Stimulated activated CD4-positive, alpha-beta T cell treated with anti-CD3 and anti-CD28 coated beads, Interleukin-4, amount 100 ng/mL, for 24 hours (primary cell): ENCODE measurements at places on chromosomes 1 and 21.

- peak; percentile 47 for DNase-seq
These were observed 31.3 kb downstream of the SMAP2 start for GRCh38 chr1:40404670-40405462.

- DNase-seq = no peak
These were observed 14.3 kb upstream of the SEC16B start for GRCh38 chr1:177984136-177984525.

DNA sequence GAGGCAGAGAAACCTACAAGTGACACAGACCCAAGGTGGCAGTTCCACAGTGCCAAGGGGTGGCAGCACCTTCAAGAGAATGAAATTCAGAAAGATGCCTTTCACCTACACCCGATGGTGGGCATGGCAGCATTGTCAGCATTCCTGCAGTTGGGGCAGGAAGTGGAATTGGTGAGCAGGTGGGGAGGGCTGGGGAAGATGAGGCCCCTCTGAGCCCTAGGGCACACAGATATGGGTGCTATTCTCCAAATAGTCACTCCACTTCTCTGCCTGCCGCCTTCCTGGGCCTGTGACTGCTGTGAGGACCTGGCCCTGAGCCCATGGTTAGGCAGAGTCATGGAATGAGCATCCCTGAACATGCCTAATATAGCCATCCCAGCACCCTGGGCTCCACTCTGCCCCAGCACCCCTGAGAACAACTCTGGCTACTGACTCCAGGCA, 8.3 kb downstream of the SHISA4 start:
- no peak for DNase-seq

DNA sequence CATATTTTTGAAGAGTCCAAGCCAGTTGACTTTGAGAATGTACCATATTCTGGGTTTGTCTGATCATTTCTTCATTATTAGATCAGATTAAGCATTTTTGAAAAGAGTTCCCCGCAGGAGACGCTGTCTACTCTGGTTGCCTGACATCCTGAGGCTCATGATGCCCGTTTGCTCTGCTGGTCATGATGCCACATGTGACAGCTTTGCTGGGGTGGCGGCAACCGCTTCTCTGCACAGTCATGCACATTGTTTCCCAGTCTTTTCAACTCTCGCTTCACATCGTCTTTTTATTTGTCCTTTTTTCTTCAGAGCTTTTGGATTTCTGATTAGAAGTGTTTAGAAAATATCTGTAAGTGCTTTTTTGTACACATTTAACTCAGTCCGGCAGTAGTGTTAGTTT, 90.7 kb downstream of the ST6GALNAC5 start:
- no peak for DNase-seq

- peak; percentile 57 for DNase-seq
These were observed 180.0 kb downstream of the ETS2 start for GRCh38 chr21:38985568-38986378.

DNA sequence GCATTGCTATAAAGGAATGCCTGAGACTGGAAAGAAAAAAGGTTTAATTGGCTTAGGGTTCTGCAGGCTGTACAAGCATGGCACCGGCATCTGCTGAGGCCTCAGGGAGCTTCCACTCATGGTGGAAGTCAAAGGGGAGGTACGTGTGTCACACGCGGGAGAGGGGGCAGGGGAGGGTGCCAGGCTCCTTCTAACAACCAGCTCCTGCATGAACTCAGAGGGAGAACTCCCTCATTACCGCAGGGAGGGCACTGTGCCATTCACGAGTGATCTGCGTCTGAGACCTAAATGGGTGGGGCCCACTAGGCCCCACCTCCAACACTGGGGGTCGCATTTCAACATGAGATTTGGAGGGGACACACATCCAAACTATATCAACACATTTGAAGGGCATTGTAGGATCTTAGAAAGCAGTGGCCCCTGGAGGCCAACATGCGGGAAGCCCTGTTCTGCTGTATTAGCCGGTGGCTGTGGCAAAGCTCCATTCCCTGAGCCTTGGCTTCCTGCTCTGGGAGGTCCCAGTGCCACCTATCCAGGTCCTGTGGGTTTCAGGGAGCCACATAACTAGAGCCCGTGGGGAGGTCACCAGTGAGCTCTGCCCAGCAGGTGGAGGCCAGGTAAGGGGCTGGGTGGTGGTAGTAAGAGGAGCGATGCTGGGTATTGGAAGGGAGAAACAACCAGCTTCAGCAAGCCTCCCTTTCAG, 10.0 kb downstream of the WNT3A start:
- DNase-seq = no peak

GRCh38 chr1:101451888-101452287, 215.1 kb downstream of the S1PR1 start:
- peak; percentile 26 for DNase-seq

GRCh38 chr1:17372955-17373354, 959 bp downstream of the PADI6 start:
- DNase-seq = no peak

- DNase-seq = peak; percentile 45
These were observed 54.2 kb downstream of the VANGL2 start for GRCh38 chr1:160454371-160455152.

GRCh38 chr1:47578026-47578720, 140.3 kb downstream of the FOXD2 start:
- no peak for DNase-seq

DNA sequence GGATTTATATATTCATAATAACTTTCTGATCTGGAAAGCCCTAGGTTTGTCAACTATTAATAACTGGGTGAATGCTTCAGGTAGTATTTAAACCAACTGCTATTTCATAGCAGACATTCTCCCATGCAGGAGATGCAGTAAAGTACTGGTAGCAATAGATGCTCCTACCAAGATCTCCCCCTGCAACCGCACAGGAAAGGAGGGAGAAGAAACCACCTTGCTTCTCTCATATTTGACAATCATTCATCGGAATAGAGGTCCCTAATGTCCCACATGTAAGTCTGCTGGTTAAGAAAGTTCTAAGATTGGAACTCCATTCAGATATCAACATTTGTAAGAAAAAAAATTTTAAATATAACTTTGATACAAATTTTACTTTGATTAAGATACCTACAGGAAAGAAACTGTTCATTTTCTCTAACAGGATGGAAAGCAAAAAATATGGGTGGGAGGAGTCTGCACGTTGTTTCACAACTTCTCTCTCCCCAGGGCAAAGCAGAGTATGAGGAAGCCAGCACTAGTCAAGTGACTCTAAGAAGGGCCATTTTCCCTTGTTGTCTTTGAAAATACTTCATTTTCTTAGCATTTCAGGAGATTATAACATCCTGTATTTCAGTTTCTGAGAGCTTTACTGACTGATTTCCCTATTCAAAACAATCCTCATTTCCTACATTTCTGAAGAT, at the start of gene PYHIN1:
TSS of gene PYHIN1 (plus strand) at position 498 of the 683 bp plus-strand sequence. CDS start 5,359 bp downstream, outside the sequence.
- DNase-seq = peak; percentile 32

DNA sequence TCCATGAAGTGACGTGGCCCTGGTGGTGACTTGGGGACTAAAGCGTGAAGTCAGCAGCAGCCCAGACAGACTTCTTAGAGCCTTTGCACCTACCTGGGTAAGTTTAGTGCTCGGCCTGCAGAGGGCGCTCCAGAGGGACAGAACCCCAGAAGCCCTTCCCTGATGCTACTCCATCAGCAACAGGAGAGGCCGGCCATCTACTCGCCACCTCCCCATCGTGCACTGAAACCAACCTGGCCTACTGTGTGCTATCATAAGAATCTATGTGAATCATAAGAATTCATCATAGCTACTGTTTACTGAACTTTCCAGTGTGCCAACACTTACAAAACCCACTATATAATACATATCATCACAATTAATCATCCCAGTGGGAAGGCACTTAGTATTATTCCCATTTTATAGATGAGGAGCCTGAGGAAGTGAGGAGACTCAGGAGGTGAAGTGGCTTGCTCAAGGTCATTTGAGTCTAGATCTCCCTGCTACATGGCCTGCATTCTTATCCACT, 7.9 kb upstream of the EDN2 start:
- DNase-seq = peak; percentile 51

DNA sequence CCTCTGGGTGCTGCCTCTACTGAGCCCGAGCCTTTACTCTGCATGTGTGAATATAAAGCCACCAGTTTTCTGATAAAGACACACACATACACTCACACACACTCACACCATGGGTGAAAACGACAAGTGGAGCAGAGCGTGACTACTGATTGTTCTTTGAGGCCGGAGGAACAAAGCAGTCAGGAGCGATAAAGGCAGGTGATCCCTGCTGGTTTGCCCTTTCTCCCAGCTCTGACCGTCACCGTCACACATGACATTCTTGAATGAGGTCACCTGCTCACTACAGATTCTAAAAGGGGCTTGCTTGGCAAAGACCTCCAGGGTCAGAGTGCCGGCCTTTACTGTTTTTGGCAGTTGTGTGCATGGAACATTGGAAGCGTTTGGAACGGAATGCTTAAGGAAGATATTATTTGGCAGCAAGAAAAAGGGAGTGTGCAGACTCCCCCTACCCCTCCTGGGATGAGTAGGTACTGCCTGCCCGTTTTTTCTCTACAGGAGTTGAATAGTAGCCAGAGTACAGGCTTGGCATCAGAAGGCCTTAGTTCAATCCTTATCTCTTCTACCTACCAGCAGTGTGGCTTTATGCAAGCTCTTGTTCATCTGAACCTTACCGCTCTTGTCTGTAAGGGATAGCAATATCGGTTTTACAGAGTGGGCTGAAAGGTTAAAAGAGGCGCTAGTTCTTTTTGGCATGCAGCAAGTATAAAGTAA, 79.7 kb downstream of the PBX1 start:
- DNase-seq = no peak

DNA sequence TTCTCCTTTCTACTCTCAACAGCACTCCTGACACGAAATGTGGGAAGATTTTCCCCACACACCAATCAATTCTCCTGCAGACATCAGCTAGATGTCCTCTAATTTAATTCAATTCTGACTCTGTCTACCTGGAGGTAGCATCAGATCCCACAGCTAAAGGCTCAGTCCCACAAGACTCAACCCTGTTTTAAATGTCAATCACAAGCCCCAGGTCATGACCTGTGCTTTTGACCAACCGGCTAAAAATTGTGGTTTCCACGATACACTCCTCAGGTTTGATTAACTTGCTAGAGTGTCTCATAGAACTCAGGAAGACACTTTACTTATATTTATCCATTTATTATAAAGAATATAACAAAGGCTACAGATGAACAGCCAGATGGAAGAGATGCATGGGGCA, 27.4 kb downstream of the IL23R start:
- no peak for DNase-seq

DNA sequence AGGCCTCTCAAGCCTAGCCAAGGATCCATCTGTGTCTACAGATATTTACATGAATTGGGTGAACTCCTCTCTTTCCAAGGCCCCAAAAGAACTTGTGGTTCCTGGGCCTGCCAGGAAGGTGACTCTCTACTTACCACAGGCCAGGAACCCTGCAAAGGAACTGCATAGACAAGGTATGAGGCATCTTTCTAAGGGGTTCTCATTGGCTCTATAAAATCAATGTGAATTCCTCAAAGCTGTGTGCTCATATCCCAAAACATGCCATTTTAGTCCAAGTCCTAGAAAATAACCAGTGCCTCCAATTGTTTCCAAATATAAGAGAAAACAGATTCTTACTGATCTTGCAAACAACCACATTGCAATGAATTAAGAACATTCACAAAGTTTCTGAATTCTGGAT, 39.9 kb upstream of the RGL1 start:
- DNase-seq = no peak

- no peak for DNase-seq
These were observed 1237.8 kb upstream of the ADGRL4 start for GRCh38 chr1:80244372-80244771.

- DNase-seq = no peak
These were observed 7.9 kb upstream of the EXOSC10 start for GRCh38 chr1:11107599-11107998.

- DNase-seq = no peak
These were observed 12.3 kb downstream of the ZP4 start for GRCh38 chr1:237878406-237878805.

DNA sequence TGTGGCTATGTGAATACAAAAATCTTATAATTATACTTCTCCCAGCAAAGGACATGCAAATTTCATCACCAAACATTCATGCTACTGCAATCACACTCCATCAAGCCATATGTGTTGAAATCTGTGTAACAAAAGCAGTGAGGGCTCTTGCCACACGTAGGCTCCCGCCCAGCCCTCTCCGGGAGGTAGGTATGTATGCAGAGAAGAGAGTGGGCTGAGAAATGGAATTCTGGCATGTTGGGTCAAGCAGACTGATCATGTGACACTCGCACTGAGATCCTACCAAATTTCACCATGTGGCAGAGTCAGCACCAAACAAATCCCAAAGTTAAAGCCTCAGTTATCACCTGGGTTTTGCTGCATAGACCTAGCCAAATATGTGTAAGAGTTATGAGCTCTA, 49.7 kb downstream of the APP start:
- DNase-seq = no peak

GRCh38 chr1:61050541-61051442, 31.6 kb upstream of the NFIA start:
- DNase-seq = no peak

DNA sequence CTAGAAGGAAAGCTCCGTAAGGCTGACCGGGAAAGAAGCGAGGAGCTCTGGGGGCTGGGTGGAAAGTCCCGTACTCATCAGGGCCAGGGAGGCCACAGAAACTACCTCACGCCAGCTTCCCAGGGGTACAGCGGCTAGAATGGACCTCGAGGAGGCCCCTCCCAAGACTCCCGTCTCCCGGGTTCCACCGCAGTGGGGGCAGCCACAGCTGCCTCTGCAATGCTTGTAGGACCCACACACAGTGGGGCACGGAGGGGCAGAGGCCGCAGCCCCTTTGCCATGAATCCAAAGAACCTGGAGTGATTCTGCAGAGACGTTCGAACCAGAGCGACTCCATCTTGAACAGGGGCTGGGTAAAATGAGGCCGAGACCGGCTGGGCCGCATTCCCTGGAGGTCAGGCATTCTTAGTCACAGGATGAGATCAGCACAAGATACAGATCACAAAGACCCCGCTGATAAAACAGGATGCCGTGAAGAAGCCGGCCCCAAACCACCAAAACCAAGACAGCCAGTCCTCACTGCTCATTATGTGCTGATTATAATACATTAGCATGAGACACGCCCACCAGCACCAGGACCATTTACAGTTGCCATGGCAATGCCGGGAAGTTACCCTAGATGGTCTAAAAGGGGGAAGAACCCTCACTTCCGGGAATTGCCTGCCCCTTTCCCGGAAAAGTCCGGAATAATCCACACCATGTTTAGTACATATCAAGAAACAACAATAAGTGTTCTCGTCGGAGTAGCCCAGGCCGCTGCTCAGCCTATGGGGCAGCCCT, 1.6 kb upstream of the ANKRD65 start:
- DNase-seq = no peak

- DNase-seq = no peak
These were observed 2.2 kb downstream of the MIGA1 start for GRCh38 chr1:77781683-77782082.

DNA sequence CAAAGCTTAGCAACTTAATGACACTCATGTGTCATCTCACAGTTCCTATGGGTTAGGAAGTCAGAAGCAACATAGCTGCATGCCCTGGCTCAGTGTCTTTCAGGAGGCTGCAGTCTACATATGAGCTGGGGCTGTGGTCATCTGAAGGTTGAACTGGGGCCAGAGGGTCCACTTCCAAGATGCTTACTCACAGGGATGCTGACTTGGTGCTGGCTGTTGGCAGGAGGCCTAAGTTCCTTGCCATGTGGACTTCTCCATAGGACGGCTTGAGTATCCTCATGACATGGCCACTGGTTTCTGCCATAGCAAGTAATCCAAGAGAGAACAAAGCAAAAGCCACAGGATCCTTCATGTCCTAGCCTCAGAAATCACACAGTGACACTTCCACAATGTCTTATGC, 12.1 kb upstream of the FAM43B start:
- no peak for DNase-seq

- peak; percentile 33 for DNase-seq
These were observed 67.4 kb downstream of the ARHGEF10L start for GRCh38 chr1:17606826-17607440.

GRCh38 chr1:26743426-26744059, 44.2 kb upstream of the PIGV start:
- no peak for DNase-seq
